Central memory CD8-positive, alpha-beta T cell (primary cell): ENCODE measurements at places on chromosomes 3 and 15.

GRCh38 chr3:195854628-195855294, 43.0 kb upstream of the MUC4 start:
- no peak for DNase-seq

DNA sequence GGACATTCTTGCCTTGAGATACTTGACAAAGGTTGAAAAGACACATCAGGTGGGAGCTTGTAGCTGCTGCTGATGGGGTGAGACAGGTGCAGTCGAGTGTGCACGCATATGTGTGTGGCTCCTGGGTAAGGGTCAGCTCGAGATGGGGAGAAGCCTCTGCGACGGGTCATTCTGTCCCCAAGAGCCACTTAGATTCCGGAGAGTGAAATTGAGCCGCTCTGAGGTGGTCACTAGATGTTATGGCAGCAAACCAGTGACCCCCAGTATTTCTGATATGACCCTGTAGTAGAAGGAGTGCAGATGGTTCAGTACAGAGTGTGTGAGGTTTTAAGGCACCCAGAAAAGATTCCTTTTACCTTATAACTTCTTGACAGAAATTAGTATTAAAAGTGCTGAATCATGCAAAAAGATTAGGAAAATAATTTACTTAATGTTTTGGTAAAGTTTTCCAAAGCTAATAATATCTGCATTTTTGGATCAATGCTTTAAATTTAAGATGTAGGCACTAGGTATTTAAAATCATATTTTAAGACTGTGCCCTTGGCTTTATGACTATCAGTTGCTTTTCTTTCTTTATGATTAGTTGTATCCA, 241.9 kb upstream of the TOPAZ1 start:
- DNase-seq: no peak

GRCh38 chr3:115861166-115861733, 237.9 kb downstream of the GAP43 start:
- DNase-seq: no peak

- no peak for DNase-seq
These were observed 3.9 kb downstream of the RTP3 start for GRCh38 chr3:46501702-46502101.

- no peak for DNase-seq
These were observed 273.5 kb downstream of the FAM43A start for GRCh38 chr3:194959217-194959616.

DNA sequence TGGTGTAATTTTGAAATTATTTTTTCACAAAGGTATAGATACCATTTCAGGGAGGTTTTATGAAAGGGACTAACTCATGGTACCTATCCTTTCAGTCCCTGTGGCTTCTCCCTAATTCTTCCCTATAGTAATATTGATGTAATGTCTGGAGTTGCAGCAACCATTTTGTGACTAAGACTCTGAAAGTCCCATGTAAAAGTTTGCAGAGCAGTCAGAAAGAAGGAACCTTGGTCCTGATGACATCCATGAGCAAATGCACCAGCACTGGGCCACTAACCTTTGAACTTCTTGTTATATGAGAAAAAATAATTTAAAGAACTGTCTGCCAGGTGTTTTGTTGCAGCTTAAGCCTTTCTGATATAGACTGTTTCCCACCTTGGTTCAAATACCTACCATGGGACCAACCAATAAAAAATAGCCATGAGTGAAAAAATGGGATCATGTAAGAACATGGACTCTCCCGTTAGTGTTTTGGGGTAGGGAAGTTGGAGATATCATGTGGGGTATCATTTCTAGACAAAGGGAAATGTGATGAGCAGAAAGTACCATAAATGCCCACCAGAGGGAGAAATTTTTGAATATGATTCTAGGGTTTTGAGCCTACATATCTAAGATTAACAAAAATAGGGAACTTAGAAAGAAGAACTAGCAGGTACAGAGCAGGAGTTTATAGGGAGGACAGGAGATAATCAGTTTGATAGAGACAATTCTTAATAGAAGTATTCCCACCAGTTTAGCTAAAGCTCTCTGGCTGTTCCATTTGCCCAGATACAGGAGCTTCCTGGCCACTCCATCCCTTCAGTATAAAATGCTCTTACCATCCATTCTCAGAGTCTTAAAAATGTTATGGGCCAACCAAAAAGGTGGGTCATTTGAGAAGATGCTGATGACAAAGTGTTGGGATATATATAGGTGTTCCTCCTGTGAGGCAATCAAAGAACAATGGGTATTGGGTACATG, 3.4 kb upstream of the CPOX start:
- no peak for DNase-seq

GRCh38 chr3:61789861-61790260, 228.5 kb downstream of the PTPRG start:
- DNase-seq: no peak

- no peak for DNase-seq
These were observed 3.4 kb upstream of the GRM7 start for GRCh38 chr3:6857510-6857909.

- DNase-seq: no peak
These were observed 1075.3 kb upstream of the ALCAM start for GRCh38 chr3:104291437-104291851.

GRCh38 chr3:186330772-186331460, 31.1 kb downstream of the DGKG start:
- no peak for DNase-seq

DNA sequence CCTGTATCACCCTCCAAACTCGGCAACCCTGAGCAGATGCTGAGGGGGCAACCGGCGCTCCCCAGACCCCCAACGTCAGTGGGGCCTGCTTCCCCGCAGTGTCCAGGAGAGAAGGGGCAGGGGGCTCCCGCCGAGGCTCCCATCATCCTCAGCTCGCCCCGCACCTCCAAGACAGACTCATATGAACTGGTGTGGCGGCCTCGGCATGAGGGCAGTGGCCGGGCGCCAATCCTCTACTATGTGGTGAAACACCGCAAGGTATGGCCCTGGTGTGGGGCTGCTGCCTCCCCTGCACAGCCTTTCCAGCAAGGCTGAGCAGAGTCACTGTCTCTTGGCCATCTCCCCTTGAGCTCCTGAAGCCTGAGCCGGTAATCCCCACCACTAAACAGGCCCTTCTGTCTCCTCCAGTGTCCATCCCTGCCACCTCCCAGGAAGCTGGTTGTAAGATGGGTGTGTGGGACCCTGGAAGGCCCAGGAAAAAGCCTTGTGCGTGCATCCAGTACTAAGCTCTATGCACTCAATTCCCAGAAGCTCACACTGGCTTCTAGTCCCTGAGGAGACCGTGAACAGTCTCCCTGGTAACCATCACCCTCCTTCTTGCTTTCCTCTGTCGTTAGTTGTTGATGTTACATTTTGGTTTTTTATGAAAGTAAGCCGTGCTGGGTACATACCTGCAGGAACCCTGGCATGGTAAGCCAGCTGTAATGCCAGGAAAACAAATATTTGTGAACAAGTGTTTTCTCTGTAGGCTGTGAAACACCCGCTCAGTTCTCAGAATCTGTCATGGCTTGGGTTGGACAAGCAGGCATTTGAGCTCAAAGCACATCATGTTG, 63.3 kb downstream of the BOC start:
- no peak for DNase-seq

DNA sequence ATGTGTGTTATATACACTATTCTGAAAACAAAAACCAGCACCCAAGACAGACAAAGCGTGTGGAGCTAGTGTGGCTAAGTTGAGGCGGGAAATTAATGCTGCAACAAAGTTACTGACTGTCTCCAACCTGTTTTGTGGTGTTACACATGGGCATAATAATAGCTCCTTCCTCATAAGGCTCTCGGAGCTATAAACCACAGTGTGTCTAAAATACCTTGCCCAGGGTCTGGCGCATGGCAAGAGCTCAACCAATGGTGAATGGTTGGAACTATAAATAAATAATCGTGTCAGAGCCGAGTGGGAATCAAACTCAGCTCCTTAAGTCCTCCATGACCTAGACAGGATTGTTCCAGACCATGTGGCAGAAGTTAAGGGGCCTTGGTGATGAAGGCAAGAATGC, 35.9 kb upstream of the TFRC start:
- no peak for DNase-seq

DNA sequence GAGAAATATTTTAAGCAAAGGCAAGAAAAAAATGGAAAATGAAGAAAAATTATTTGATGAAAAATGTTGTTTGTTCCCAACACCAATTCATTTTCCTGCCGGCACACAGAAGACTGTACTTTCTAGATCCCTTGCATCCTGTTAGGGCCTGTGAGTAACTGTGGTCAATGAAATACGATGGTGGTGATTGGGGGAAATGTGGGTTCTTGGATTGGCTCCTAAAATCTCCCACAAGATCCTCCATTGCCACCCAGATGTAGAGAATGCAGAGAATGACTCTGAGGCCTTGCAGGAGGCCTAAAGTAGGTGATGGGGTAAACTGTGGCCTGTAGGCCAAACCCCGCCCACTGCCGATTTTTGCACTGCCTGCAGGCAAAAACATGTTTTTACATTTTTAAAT, 46.3 kb upstream of the C3orf70 start:
- no peak for DNase-seq

DNA sequence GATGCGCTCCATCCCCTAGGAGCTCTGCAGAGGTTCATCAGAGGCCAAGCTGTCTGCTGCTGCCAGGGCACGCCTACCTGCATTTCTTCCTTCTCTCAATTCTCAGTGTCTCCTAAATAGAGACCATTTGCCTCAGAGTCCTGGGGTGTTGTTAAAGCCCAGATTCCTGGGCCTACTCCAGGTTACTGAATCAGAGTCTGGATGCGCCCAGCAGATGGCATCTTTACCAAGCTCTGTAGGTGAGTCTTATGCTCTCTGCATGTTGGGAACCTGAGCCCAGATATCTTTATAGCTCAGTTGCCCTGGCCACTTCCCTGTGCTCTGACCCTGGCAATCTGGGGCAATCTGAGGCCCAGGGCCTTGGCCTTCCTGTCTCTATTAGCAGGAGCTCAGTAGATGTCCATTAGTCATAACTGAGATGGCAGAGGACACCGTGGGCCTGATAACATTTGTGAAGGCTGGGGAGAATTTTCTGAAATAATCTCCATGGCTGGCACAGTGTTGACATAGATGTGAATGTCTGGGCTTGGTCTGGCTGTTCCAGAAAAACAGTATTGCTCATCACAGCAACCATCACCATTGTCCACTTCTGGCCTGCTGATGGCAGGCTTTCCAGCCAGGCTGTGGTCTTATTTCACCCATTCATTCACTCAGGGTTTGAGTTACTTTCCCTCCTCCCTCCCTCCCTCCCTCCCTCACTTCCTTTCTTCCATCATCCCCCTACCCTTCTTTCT, 13.3 kb upstream of the RBP1 start:
- DNase-seq: no peak

DNA sequence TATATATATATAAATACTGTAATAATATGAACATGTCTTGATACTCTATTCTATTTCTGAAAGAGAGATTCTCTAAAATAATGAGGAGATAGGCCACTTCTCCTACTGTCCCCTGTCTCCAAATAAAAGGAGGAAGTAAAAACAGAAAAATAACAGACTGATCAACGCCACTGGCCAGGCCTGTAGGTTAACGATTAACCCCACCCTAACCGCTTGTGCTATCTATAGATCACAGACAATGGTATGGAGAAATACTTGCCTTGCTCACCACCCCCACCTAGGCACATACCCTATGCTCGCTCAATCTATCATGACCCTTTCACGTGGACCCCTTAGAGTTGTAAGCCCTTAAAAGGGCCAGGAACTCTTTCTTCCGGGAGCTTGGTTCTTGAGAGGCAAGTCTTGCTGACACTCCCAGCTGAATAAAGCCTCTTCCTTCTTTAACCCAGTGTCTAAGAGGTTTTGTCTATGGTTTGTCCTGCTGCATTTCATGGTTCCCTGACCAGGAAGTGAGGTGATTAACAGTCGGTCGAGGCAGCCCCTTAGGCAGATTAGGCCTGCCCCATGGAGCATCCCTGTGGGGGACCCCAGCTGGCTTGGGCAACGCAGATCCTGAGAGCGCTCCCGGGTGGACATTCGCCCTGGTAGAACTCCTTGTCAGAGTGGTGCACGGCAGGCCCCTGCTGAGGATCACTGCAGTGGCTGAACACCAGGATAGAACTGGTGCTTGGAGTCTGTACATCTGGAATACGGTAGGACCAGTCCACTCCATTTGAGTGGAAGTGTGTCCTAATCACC, 521.8 kb upstream of the CNTN3 start:
- no peak for DNase-seq

- no peak for DNase-seq
These were observed 467.0 kb upstream of the RASGRP1 start for GRCh38 chr15:39031596-39031995.

DNA sequence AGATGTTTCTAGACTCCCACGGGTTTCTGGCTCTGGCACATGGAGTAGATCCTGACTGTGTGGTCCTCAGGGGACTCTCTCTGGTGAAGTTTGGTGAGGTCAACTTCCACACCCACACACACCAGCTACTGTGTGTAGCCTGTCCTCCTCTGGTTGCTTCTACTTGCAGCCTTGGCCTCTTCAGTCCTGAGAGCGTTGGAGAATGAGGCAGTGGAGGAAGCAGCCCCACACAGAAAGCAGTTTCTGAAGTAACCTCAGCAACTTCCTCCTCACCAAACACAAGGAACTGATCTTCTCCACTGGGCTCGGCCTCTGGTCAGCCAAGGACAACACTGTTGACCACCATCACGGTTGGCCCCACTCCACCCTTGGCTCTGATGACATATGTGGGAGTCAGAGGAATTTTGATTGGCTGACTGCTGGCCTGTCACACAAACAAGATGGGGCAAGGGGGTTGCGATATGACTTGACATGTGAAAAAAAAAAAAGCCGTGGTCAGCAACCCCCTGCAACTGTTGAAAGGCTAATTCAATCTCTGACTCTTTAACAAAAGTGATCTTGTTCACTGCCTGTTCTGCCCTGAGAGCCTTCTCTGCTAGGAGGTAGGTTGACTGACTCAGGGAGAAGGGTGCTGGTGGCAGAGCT, 19.6 kb downstream of the CD86 start:
- no peak for DNase-seq

GRCh38 chr3:165403666-165404065, 207.5 kb upstream of the SLITRK3 start:
- DNase-seq: no peak
